ENCODE measurements at places on chromosomes 6 and 20.

GRCh38 chr6:119326291-119327005 lies 23.1 kb downstream of the MAN1A1 start:
- DNase-seq, result no peak

GRCh38 chr6:145306489-145306888 lies 428.8 kb downstream of the EPM2A start:
- DNase-seq, result no peak

DNA sequence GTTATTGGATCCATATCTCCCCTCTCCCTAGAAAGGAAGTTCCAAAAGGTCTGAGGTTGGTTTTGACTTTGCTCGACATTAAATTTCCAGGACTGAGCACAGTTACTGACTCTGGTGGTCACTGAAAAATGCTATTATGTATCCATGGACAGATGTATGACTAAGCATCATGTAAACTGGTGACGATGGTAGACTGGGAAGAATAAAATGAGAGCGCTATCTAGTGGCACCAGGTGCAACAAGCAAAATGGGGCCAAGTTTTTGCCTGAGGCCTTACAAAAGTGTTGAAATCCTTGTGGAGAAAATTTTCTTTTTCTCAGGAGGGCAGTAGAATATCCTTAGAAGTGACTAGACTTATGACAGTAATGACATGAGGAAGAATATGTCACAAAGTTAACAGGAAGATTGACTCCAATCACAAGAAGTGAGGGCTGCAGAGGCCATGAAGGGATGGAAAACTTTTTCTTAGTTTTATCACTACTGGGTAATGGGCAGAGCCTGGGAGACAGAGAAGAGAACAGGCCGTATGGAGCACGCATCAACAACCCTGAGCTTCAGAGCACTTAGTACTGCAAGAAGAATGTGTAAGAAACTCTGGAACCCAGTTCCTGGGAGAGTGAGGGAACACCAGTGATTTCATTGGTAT lies 88.9 kb upstream of the ELOVL5 start:
- peak; percentile 76 for DNase-seq

- DNase-seq, result no peak
Measured at GRCh38 chr6:113584767-113585166, 272.4 kb upstream of the MARCKS start.

DNA sequence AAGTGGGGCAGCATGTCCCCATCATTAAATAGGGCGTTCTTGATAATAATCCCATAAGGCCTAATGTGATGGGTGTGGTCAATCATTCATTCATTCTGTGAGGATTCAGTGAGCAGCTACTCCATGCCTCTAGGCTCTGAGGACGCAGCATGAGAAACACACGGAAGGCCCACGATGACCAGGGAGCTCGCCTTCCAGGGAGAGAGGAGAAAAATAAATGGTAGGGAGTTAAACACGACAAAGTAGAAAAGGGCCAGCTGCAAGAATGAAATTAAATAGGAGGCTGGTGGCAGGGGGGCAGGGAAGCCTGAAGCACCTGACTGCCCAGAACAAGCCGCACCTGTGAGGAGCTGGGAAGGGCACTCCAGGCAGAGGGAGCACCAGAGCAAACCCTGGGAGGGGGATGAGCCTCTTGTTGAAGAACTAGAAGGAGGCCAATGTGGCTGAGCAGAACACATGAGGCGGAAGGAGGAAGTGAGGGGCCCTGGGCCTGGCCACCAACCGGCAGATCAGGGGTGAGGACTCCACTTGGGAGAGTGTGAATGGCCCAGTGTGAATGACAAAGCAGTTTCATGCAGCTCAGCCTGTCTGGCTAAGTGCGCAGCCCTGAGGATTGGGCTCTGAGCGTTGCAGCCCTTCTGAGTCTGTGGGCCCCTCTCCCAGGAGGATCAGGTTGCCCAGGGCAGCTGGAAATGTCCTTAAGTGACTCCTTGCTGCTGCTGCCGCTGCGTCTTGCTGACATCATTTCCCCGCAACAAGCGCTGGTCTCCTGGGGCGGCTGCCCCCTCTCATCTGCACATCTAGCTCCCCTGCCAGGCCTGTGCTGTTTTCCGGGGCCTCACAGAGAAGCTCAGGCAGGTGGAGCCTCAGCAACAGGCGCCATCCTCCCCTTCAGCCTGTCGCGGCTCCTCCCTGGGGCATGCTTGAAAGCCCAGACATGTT lies 99.9 kb downstream of the CDH26 start:
- DNase-seq, result no peak

GRCh38 chr20:51335329-51335841 lies 207.1 kb downstream of the NFATC2 start:
- DNase-seq, result no peak

DNA sequence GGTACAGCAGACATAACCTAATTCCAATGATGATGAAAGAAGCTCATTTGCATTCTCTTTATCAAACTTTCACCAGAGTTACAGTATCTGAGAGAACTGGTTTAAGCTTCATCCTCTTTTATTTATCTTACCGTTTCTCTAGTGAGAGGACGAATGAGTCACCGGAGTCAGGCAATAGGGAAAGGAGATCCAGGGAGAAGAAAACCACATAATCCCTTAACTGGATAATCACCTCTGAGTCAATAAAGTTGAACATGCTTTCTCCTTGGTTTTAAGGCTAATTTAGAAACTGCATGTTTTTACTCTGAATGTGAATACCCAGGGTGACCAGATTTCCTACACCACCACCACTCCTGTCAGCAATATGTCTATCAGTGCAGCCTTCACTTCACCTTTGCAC lies 313.7 kb upstream of the TBX18 start:
- DNase-seq, result peak; percentile 65

DNA sequence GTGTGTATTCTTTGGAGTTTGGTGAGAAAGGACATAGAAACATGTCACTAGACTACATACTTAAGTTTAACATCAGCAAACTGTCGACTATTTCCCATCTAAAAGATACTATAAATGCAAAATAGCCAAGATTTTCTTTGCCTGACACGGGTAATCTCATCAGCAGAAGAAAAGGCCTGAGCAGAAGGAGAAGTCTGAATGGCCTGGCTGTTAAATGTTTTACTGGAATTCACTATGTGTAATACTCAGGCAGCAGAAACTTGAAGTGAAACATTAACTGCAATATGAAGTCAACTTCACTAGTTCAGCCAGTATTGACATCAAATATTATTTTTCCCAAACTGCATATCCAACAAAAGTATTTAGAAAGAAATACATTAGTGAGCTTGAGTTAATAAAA lies 6.4 kb upstream of the DSE start:
- DNase-seq, result peak; percentile 77

- DNase-seq, result no peak
Measured at GRCh38 chr6:125957845-125958244, 1.3 kb downstream of the HINT3 start.

GRCh38 chr6:14383393-14384174 lies 266.0 kb downstream of the CD83 start:
- DNase-seq, result no peak

DNA sequence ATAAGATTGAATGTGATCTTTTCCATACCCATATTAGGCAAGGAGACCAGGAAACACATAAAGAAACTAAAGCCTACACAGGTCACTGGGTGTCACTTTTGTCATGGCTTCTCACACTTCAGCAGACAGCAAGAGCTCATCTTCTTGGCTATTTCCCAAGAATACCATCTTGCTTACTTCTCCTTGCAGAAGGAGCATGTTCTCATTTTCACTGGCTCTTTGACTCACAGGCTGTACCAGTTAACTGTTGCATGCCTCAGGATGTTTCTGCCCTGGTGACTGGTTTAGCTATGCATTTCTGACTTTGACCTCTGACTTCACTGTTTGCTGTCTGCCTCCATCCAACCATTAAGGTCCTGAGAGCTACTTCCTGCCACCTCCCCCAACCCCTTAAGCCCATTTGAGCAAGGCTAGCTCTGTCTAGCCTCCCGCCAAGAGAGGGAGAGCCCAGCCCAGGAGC lies 40.3 kb upstream of the OGFRL1 start:
- DNase-seq, result peak; percentile 95

DNA sequence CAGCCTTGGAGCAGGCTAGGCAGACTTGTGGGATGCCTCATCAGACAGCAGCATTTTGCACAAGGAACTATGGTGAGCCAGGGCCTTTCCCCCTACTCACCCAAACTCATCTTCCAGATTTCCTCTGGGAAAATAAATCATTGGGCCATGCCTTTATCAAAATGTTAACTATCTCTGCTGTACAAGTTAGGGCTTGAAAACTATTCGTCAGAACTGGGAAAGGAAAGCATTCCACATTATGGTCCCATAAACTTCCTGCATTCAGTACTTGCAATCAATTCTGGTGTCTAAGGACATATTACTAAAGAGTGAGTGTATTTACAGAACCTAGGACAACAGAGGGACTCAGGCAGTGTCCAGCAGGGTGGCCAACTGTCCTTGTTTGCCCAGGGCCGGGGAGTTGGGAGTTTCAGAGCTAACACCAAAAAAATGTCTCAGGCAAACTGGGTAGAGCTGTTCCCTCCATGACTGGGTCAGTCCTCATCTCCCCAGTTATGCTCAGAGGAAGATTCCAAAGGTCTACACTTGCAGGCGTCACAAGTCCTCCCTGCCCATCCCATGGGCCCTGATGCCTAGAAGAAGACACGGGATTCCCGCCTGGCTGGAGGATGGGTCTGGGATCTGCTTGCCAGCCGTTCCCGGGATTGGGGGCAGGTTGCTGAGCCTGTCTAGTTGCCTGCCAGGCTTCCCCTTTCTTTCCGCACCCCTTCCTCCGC lies 72.2 kb downstream of the SLC22A3 start:
- no peak for DNase-seq

DNA sequence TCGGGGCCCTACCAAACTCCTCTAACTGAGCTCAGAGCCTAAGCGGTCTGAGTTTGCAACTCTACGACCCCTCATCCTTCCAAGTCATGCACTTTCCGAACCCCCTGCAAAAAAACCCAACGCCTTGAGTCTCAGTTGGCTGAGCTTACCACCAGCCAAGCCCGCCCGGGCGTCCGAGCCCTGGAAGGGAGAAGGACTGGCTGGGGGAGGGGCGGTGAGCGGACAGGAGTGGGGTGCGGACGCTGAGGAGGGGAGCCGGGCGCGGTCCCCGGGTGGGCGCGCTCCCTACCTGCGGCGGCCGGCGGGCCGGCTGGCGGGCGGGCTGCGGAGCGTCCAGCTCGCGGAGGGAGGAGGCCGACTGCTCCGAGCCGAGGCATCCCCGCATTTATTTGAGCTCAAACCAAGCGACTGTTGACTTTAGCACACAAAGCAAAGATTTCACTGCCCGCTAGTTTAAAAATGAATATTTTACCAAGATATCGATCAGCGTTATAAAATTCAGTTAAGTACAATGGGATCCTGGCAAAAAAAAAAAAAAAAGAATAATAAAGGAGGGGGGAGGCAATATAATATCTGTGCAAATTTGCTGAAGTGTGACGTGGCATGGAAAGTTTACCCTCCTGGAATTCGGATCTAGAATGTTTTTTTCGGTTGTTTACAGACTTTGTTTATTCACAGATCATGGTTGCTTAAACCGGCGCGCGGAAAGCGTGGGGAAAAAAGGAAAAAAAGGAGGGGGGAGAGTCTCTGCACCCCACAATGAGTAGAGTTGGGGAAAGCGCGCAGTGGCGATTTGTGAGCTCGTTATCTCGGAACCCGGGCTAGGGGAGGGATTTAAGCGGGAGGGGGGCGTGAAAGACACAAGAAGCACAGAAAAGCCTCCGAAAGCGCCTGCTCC lies 5.9 kb downstream of the FOXA2 start:
- DNase-seq, result no peak

GRCh38 chr6:93358435-93358834 lies 60.9 kb downstream of the EPHA7 start:
- no peak for DNase-seq

- peak; percentile 39 for DNase-seq
Measured at GRCh38 chr6:99521633-99522151, 6.5 kb upstream of the USP45 start.

DNA sequence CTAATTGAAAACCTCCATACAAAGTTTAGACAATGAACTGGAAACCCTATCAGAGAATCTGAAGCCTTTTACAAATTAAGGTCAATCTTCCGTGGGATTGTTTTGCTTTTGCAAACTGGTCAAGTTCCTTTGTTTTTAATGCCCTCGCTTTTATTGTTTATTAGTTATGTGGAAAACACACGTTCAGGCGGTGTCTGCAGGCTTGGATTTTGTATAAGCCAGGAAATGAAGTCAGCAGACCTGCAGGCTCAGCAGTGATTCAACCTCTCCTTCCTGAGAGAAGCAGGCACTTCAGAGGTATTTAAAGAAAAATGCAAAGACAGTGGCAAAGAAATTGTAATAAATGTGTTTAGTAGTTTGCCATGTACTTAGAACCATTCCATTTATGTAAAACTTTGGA lies 103.4 kb upstream of the PDE10A start:
- peak; percentile 1 for DNase-seq

- no peak for DNase-seq
Measured at GRCh38 chr6:116714296-116714695, 33.3 kb downstream of the KPNA5 start.

DNA sequence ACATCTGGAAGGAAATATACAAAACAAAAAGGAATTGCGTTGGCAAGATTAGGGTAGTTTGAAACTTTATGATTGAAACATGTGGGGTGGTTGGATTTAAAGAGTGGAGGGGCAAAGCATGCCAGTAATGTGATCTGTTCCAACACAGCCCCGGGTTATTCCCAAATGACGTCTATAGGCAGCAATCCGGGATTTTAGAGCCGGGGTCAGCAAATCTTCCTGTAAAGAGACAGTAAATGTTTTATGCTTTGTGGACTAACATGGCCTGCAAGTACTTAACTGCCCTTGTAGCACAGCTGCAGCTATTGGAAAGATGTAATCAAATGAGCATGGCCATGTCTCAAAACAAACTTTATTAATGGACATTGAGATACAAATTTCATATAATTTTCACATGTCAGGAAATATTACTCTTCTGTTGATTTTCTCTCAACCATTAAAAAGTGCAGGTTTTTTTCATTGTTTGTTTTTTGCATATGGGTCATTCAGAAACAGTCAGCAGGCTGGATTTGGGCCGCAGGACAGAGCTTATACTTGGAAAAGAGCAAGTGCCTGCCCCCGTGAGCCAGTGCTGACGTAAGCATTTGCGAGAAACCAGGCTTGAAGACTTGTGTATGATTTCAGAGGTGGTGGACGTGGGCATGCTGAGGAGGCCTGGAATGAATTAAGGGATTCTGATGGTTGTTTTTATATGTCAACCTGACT lies 136.5 kb downstream of the DOK5 start:
- no peak for DNase-seq

DNA sequence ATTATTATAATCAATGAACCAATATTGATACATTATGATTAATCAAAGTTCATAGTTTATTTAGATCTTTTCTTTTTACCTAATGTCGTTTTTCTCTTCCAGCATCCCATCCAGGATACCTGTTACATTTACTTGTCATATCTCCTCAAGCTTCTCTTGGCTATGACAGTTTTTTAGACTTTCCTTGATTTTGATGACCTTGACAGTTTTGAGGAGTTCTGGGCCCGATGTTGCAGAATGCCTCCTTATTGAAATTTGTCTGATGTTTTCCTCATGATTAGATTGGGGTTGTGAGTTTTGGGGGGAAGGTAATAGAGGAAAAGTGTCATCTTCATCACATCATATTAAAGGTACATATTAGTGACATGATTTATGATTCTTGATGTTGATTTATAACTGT lies 3.8 kb upstream of the SIRPD start:
- no peak for DNase-seq

DNA sequence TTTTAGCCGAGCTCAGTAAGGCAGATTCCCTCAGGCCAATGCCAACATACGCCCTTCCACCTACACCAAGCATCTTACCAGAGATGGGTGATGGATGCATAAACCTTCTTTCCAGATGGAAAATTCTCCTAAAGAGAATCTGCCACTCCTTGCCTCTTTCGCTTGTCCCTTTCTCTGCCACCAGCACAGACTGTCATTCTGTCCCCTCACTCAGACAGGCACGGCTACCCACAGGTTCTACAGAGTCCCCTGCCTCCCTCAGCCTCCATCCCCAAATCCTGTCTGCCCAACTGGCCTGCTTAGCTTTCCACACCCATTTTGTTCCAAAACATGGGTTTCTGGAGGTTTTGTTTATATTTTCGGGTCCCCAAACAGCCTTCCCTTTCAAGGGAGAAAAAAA lies 12.7 kb upstream of the FOXF2 start:
- no peak for DNase-seq

Data from ACHN (cell line).